Activated CD4-positive, alpha-beta T cell treated with anti-CD3 and anti-CD28 coated beads for 48 hours (primary cell): ENCODE measurements at places on chromosomes 1 and 21.
A peak's percentile ranks its signal among the peaks of the same experiment; 100 is the strongest.

DNA sequence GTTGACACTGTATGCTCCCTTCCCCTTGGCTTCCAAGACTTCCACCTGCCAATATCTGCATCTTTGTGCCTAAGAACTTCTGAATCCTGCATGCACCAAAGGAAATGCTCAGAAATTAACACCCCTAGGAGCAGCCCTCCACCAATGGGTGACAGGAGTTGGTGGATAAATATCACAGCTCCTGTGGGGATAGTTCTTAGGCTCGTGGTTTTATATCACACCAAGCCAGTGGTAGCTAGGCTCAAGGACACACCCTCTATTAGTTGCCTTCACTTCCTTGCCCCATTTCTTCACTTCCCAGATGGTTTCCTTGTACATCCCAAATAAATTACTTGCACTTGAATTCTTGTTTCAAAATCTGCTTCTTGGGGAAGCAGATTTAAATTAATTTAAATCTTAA is 16.9 kb upstream of the CDC14A start:
- no peak for DNase-seq

DNA sequence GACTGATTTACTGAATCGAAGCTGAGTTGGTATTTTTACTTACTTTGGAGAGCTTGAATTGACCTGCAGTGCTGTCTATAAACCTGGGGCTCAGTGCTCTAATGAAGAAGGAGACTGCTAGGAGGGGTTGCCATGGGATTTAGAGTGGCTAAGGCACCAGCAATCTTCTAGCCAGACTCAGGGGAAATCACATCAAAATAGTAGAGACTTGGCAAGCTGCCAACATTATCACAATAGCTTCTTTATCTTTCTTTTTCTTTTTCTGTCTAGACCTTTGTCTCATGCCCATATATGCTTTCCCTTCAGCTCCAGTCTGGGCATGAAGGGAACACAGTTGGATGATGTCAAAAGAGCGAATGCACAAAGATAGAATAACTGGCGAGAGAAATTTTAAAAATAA is 301.1 kb upstream of the DPYD start:
- no peak for DNase-seq

- DNase-seq, result peak; percentile 78
Measured at GRCh38 chr21:17512253-17513213, at the start of gene CXADR. CXADR (plus strand) TSS chr21:17513043; CDS start chr21:17513130, 87 bp downstream.

- DNase-seq, result no peak
Measured at GRCh38 chr1:5680600-5680999, 311.6 kb downstream of the NPHP4 start.

DNA sequence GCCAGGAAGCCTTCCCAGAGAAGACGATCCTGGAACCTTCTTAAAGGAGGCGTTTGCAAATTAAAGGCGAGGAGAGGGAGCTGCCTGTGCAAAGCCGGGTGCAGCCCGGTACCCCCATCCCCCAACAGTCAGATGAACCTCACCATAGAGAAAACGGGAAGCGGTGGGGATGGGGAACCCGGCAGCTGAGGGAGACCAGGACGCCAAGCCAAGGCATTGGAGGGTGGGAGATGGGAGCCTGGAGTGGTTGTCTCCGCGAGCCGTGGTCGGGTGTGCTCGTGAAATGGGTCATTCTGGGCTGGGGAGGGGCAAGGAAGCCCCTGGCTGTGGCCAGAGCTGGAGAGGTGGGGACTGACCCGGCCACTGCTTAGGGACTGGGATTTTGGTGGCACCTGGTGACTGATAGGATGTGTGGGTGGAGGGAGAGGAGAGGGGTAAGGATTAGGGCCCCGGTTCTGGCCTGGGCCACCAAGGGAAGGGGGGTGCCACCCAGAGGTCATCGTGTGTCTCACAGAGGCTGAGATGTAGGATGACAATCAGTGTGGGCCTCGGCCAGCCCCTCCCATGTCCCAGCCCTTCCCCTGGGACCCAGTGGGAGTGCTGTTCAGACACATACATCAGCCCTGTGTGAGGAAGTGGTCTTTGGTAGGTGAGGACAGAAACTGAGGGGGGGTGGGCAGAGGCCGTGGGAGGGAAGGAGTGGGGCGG is 676 bp upstream of the PADI2 start:
- DNase-seq, result no peak

DNA sequence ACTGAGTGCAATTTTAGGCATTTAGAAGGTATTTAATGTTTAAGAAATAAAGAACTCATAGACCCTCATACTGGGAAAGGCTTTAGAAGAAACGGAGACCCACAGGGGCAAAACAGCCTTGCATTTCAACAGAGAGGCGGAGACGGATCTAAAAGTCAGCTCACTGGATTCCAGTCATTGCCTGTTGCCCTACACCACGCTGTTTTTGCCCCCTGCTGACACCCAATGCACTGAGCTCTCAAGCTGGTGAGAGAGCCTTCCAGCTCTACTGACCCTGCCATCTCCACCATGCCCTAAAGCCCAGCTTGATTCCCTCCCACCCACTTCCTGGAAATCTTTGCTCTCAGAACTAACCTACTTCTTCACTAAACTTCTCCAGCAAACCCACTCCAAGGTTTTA is 7.2 kb upstream of the TRAF3IP3 start:
- DNase-seq, result peak; percentile 30

GRCh38 chr1:229229721-229230139 is 41.2 kb upstream of the RAB4A start:
- DNase-seq, result no peak

GRCh38 chr1:13587256-13588030 is 3.8 kb downstream of the PDPN start:
- DNase-seq, result no peak

DNA sequence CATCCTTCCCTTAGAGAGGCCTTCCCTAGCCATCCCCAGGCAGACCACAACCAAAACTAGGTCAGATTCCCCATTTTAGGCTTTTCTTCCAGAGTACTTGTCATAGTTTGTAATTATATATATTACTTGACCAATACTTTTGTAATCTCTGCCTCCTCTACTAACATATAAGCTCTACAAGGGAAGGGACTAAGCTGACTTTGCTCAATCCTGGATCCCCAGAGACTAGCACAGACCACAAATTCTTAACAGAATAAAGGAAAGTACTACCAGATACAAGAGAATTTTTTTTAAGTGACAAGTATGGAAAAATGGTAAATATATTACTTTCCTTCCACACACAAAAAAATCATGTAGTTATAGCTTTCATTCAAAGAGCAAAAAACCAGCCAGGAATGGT is 2.0 kb downstream of the ZMYM6 start:
- DNase-seq, result no peak

DNA sequence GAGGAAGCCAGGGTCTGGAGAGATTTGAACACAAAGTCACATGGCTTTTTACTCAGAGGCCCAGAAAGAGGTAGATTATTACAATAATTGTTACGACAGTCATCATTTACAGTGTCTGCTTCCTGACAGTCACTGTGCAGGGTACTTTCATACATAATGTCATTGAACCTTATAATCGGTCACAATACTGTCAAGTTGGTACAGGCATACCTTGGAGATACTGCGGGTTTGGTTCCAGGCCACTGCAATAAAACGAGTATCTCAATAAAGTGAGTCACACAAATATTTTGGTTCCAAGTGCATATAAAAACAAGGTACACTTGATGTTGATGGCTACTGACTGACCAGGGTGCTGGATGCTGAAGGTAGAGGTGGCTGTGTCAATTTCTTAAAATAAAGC is 112.6 kb downstream of the NOS1AP start:
- no peak for DNase-seq

- DNase-seq, result no peak
Measured at GRCh38 chr1:53511323-53511932, 52.2 kb downstream of the DMRTB1 start.

DNA sequence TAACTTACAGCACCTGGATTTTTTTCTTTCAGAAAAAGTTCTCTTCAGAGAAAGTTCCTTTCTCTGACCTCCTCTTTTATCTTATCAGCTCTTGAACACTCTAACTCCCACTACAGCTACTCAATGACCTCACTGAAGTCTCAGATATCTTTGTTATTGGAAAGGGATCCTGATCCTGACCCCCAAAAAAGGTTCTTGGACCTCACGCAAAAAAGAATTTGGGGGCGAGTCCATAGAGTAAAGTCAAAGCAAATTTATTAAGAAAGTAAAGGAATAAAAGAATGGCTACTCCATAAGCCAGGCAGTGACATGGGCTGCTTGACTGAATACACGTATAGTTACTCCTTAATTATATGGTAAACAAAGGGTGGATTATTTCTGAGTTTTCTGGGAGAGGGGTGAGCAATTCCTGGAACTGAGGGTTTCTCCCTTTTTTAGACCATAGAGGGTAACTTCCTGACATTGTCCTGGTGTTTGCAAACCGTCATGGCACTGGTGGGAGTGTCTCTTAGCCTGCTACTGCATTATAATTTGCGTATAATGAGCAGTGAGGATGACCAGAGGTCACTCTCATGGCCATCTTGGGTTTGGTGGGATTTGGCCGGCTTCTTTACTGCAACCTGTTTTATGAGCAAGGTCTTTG is 44.2 kb downstream of the WDR64 start:
- no peak for DNase-seq
